Hippocampal formation (tissue), 2 donors: ENCODE measurements at places on chromosomes 11 and 22.

DNA sequence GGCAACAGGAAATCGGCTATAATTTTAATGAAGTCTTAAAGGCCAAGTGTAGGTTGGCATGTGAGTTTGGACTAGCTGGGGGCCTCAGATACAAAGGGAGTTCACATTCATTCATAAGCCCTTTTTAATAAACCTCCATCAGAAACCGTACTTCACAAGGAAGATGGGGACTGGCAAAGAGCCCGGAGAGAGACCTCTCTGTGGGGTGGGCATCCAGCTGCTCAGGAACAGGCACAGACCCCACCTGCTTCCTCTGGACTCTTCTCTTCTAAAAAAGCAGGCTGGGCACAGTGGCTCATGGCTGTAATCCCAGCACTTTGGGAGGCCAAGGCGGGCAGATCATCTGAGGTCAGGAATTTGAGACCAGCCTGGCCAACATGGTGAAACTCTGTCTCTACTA is 3.9 kb upstream of the ARFGAP3 start:
- no peak for DNase-seq

- DNase-seq = no peak
These were observed 43.6 kb upstream of the FIBIN start for GRCh38 chr11:26950260-26950719.

DNA sequence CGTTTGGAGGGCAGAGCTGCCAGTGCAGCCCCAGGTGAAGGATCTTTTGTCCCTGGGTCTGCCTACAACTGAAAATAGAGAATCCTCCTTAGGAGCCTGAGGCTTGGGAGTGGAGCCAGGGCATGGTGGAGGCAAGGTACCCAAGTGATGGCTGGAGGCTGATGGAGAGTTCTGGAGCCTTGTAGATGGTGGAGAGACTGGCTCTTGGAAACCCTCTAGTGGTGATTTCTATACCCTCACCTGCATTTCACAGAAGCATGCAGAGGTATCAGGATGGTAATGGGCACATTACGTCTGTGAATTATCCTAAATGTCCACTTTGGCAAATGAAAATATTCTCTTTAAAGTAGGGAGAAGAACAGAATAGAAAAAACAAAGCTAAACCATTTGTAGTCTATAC is 44.4 kb downstream of the INSC start:
- no peak for DNase-seq

DNA sequence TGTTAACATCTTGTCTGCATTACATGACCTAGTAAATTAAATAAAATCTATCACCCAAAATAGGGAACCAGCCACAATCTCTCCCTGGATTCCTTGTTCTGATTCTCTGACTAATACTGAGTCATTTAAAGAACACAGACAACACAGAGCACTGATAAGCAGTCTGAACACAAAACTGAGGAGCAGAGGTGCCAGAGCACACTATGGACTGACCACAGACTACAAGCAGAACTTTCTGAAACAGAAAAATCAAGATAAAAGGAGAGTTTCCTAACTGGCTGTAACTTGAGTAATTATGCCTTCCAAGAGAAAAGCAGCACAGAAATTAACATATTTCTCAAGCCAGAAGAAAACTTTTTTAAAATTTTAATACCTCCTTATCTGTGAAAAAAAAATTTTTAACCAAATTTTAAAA is 128.8 kb downstream of the SGSM3 start:
- DNase-seq = no peak

DNA sequence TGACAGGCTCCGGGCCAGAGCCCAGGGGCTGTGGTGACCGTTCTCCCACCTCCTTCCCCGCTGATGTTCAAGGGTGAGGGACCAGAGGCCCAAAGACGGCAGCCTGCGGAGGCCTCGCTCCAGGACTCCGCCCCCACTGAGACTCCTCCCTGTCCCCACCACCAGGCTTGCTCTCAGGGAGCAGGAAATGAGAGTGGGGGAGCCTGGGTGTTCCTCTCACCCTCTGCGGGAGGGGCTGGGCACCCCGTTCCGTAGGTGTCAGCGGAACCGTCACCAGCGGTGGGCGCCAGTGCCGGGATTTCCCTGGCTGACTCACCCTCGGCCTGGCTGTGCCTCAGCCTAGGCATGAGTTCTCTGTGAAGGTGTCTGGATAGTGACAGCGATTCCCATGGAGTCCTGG is 15.7 kb downstream of the DAGLA start:
- DNase-seq = peak; percentile 41

- no peak for DNase-seq
These were observed 103.2 kb downstream of the MICAL3 start for GRCh38 chr22:17920992-17921650.

DNA sequence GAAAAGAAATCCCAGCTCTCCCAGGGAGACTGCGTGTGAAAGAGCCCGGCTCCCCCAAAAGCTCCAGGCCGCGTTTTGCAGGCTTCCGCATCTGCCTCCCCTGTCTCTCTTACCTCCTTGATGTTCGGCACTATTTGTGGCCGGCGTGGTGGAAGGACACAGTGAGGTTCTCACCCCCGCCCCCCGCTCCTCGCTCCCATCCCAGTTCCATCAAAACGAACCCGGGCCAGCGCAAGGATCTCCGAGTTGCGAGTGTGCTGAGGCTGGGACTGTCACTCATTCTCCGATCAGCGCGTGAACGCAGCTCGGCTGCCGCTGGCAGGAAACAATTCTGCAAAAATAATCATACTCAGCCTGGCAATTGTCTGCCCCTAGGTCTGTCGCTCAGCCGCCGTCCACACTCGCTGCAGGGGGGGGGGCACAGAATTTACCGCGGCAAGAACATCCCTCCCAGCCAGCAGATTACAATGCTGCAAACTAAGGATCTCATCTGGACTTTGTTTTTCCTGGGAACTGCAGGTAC is at the start of gene NCAM1:
TSS of gene NCAM1 (plus strand) at position 275 of the 523 bp plus-strand sequence.
- peak; percentile 91 for DNase-seq

DNA sequence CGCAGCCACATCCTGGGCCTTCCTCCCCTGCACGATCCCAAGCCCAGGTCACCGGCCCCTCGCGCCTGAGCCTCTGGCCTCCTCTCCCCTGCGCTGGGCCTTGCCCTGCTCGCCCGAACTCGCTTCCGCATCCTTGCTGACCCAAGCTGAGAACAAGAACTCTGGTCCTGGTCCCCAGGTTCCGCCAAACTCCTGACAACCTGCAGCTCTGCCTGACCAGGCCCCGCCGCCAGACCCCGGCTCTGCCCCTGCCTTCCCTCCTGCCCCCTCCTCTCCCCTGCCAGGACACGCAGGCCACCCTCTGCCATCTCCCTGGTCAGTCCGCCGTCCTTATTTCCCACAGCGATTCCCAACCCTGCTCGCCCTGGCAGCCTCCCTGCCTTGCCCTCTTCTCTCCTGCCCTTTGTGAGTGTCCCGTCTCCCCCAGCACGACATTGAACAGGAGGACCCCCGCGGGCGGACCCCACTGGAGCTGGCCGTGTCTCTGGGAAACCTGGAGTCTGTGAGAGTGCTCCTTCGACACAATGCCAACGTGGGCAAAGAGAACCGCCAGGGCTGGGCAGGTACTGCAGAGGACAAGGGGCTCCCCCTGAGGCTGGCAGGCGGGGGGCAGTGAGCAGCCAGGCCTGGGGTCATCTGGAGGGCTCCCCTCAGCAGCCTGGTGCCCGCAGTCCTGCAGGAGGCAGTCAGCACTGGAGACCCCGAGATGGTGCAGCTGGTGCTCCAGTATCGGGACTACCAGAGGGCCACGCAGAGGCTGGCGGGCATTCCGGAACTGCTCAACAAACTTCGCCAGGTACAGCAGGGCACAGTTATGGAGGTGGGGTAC is 762 bp downstream of the ANKRD13D start:
- no peak for DNase-seq

GRCh38 chr11:83070731-83071566 is 748 bp downstream of the RAB30 start:
- DNase-seq = peak; percentile 60

- no peak for DNase-seq
These were observed 11.0 kb upstream of the AMBRA1 start for GRCh38 chr11:46604796-46605195.

DNA sequence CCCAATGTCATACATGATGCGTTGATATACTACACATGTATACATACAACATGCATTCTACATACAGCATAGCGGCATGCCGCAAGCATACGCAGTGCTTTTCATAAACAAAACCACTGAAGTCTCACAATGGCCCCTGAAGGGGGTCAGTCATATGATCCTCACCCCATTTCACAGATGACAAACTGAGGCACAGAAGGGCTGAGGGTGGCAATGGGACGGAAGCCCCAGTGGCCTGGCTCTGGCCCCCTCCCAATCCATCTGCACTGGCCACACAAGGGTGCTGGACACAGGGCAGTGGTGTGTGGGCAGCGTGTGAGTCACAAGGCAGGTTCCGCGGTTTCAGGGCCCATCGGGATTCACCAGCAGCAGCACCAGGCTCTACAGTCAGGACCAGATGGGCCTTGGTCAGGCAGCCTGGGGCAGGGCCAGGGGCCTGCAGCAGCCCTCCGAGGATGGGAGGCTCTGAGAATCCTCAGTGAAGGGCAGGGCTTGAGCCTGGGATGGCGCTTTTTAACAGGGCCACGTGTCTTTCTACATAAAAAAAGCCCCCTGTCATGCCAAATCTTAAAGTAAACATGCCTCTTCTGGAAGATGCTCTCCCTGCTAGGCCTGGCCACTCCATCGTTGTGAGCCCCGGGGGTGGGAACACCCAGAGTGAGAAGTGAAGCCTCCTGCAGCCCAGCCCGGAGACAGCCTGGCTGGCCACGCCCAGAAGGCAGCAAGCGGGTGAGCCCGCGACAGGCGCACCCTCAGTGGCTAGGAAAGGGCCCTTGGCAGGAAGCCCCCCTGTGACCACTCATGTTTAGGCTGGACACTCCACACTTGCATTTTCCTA is 206.5 kb downstream of the CTTN start:
- DNase-seq = no peak

DNA sequence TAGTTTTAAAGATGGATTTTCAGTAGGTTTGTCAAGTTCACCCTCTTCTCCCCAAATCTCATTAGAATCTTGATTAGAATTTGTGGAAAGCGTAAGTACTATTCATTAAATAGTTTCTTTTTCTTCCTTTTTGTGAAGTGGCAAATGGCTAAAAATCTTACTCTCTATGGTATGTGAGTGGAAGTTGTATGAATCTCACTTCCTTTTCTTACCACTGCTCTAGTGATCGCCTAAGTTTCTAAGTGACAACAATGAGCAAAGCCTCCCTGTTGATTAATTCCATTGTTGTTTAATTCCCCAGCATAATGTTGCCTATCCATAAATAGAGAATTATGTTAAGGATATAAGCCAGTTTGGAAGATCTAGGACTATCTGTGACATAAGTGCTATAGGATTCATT is 82.7 kb downstream of the PGR start:
- DNase-seq = no peak

GRCh38 chr22:29071261-29072045 is 1.4 kb upstream of the KREMEN1 start:
- DNase-seq = no peak

DNA sequence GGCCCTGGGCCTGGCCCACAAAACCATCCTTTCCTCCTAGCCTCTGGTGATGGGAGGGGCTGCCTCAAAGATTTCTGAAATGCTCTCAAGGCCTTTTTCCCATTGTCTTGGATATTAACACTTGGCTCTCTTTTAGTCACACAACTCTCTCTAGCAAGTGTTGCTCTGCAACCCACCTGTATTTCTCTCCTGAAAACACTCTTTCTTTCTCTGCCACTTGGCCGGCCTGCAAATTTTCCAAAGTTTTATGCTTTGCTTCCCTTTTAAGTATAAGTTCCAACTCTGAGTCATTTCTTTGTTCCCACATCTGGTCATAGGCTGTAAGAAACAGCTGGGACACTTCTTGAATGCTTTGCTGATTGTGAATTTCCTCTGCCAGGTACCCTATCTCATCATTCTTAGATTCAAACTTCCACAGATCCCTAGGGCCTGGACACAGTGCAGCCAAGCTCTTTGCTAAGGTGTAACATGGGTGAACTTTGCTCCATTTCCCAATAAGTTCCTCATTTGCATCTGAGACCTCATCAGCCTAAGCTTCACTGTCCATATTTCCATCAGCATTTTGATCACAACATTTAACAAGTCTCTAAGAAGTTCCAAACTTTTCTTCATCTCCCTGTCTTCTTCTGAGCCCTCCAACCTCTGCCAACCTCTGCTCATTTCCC is 93.8 kb downstream of the TRIM29 start:
- no peak for DNase-seq

DNA sequence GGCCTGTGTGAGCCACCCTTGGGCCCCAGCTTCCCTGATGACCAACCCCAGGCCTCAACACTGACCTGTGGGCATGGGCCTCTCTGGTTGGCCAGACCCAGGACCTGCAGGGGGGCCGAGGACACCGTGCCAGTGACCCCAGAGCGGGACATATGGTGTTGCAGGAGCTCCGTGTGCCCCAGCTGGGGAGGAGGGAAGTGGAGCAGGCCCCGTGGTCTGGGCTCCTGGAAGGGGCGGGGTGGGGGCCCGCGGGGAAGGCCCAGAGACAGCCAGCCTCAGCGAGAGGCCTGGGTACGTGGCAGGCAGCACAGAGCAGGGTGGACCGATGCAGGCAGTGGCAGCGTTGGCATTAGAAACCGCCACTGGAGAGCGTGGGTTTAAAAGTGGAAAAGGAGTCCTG is 22.2 kb downstream of the MUC6 start:
- DNase-seq = no peak

DNA sequence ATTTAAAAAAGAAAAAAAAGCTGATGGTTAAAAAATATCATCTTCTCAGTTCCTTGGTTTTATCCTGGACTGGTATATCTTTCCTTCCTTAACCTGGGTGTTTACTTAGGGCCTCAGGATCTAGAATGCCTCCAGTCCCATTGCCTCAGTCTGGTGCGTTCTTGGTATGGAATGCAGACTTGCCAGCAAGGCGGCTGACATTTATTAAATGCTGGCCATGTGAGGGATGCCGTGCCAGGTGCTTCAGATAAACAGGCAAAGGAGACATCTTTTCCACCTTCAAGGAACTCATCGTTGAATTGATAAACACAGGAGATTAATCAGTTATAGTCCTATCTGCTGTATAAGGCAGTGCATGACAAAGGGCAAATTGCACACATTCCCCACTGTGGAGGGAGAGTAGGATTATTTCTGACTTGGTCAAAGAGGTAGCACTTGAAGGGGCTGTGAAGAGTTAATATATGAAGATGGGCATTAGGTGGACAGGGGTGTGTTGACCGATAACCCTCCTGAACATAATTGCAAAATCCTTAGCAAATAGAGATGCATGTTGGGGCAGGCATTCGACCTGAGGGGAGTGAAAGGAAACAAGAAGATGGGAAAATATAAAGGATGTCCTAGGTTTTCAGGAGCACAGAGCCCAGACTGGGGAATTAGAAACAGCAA is 54.4 kb downstream of the ALX4 start:
- no peak for DNase-seq

- peak; percentile 3 for DNase-seq
These were observed 17.2 kb upstream of the OR5B21 start for GRCh38 chr11:58525037-58525614.
